ENCODE measurements at places on chromosomes 2 and 18.

DNA sequence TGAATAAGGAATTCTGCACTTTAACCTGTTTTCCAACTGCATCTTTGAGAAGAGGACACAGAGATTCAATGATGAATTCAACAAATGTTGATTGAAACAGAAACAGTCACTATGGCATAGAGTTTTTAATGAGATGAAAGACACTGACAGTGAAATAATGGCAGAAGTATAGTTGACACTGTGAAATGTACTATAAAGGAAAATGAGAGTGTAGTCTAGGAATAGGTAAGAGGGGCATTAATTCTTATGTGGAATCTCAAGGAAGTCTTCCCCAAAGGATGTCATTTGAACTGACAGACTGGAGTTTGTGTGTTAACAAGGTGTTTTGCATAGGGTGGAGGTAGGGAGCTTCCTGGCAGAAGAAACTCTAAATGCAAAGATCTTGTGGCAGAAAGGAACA lies 566.2 kb downstream of the TDRD15 start:
- no peak for DNase-seq

- DNase-seq: no peak
Measured at GRCh38 chr2:148675708-148676107, 31.2 kb downstream of the EPC2 start.

DNA sequence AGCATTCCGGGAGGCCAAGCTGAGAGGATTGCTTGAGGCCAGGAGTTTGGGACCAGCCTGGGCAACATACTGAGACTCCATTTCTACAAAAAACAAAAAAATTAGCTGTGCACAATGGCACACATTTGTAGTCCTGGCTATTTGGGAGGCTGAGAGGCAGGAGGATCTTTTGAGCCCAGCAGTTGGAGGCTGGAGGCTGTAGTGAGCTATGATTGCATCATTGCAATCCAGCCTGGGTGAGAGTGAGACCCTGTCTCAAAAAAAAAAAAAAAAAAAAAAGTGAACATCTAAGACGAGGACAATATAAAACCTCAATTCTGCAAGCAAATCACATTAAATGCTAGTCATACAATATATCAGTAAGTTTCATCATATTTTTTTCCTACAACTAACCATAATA lies 2.8 kb upstream of the HAT1 start:
- no peak for DNase-seq

GRCh38 chr2:109455731-109456691 lies 157.8 kb downstream of the SEPTIN10 start:
- no peak for DNase-seq

GRCh38 chr2:36809069-36809445 lies 112.5 kb downstream of the VIT start:
- DNase-seq: no peak

- peak; percentile 5 for DNase-seq
Measured at GRCh38 chr2:143852759-143853158, 667.2 kb downstream of the ZEB2 start.

- no peak for DNase-seq
Measured at GRCh38 chr2:216159646-216160045, 50.5 kb downstream of the XRCC5 start.

DNA sequence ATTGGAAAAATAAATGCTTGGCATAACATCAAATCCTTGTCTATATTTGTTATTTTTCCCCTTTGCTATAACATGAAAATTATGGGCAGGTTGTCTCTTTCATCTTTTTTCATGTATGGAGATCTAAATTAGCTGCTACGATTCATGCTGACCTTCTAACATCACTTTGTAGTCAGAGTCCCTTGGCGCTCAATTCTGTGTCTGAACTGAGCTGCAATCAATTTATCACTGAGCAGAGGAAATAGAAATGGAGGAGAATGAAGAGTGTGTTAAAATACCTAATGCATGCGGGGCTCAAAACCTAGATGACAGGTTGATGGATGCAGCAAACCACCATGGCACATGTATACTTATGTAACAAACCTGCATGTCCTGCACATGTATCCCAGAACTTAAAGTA lies 168.9 kb downstream of the CDH7 start:
- DNase-seq: no peak

DNA sequence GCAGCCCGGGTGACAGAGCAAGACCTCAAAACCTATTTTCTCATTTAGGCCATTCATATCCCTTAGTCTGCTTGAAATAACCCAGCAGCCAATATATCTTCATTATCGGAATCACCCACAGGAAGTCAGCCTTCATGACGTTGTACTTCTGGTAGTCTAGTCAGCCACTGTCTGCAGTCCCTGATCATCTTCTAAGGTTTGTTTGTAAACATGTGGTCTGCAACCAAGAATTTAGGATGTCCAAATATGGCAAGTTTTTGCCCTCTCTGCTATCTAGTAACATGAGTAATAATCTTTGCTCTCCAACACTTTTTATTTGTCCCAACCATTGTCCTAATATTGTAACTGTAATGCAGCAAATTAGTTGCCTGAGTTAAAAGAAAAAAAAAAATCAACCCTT lies 92.5 kb downstream of the PRPF40A start:
- no peak for DNase-seq

DNA sequence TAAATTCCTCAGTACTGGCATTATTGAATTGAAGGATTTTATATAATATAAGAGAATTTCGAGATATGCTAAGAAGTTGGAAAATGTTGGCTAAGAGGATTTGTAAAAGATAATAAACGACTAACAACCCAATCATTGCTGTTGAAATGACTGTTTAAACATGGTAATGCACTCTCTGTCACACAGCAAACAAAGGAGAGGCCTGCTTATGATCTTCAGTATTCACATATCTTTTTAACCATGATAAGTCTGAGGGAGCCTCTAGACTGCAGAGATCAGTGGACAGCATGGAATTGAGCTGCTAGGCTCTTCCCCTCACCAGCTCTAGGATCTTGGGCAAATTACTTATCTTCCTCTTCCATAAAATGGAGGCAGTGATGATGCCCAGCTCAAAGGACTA lies 2.7 kb downstream of the KCTD18 start:
- no peak for DNase-seq

GRCh38 chr2:26175466-26176278 lies 2.8 kb downstream of the GAREM2 start:
- no peak for DNase-seq

GRCh38 chr2:71498261-71498701 lies 44.9 kb downstream of the DYSF start:
- no peak for DNase-seq

DNA sequence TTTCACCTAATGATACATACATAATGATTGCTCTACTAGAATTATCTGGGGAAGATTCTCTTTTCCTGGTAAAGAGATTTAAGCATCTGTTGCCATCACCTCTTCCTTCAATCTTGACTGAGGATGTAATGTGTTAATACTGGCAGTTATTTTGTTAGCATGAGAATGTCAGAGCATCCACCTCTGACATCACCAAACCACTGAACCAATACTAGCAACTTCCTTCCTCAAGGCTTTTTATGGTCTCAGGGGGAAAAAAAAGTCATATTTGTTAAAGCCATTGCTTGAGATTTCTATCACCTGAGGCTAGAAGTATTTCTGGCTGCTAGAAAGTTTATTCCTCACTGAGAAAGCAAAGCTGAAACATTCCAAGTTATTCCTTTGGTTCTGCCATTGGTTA lies 48.5 kb downstream of the DSEL start:
- no peak for DNase-seq

- no peak for DNase-seq
Measured at GRCh38 chr18:10057894-10058791, 144.3 kb downstream of the VAPA start.

DNA sequence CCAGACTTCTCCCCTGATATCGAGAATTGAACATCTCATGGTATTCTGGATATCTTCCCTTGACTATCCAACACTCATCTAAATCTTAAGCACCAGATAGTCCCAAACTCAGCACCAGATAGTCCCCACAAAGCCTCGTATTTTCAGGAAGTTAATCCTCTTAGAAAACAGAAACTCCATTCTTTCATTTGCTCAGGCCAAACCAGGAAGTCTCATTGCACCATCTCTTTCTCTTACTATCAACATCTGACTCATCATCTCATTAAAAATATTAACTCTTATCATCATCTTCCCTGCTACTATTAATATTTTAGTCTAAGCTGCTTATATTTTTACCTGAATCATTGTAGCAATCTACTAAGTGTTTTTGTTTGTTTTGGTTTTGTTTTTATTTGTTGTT lies 286.4 kb downstream of the GALNT13 start:
- DNase-seq: no peak

- DNase-seq: peak; percentile 35
Measured at GRCh38 chr2:206164261-206164862, 4.7 kb downstream of the EEF1B2 start.

- DNase-seq: peak; percentile 79
Measured at GRCh38 chr2:46943881-46944798, 28.5 kb upstream of the MCFD2 start.

DNA sequence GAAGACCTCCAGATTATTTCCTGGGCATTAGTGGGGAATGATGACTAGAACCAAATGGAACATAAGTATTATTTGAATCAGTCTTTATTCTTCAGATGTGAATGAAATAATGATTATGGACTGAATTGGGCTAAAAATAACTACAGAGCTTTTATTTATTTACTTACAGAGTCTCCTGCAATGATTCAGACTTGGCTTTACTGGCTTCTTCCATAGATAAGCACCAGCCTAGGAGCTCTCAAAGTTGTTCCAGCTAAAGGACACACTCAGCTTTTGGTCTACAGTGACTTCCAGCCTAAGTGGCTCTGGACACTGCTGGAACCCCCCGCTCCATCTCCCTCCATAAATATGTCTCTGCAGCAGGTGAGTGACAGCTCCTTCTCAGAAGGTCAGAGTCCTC lies 24.3 kb upstream of the ARHGAP25 start:
- no peak for DNase-seq

GRCh38 chr2:99775585-99775984 lies 285.8 kb upstream of the REV1 start:
- no peak for DNase-seq

DNA sequence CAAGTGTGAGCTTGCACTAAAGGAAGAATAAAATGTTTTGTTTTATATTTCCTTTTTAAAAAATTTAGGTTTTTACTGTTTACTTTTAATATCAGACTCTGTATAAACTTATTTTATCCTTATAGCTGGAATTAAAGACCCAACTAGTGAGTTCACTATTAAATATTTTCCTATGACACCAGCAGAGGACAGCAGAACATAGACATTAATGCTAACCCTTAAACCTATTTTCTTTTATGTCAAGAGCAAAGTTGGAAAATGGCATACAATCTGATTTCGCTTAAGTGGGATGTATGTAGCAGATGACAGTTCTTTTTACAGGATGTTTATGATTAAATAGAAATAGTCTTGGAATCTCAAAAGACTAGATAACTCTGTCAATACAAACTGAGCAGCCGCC lies 188.2 kb upstream of the XIRP2 start:
- no peak for DNase-seq

- peak; percentile 85 for DNase-seq
Measured at GRCh38 chr18:2994603-2995432, 18.1 kb downstream of the LPIN2 start.

GRCh38 chr2:119897736-119898395 lies 115.0 kb upstream of the EPB41L5 start:
- DNase-seq: no peak

- DNase-seq: no peak
Measured at GRCh38 chr2:719734-720133, 42.5 kb upstream of the TMEM18 start.

GRCh38 chr2:165868211-165868610 lies 74.2 kb upstream of the GALNT3 start:
- DNase-seq: no peak

- DNase-seq: no peak
Measured at GRCh38 chr18:62788876-62789275, 73.5 kb downstream of the PHLPP1 start.

DNA sequence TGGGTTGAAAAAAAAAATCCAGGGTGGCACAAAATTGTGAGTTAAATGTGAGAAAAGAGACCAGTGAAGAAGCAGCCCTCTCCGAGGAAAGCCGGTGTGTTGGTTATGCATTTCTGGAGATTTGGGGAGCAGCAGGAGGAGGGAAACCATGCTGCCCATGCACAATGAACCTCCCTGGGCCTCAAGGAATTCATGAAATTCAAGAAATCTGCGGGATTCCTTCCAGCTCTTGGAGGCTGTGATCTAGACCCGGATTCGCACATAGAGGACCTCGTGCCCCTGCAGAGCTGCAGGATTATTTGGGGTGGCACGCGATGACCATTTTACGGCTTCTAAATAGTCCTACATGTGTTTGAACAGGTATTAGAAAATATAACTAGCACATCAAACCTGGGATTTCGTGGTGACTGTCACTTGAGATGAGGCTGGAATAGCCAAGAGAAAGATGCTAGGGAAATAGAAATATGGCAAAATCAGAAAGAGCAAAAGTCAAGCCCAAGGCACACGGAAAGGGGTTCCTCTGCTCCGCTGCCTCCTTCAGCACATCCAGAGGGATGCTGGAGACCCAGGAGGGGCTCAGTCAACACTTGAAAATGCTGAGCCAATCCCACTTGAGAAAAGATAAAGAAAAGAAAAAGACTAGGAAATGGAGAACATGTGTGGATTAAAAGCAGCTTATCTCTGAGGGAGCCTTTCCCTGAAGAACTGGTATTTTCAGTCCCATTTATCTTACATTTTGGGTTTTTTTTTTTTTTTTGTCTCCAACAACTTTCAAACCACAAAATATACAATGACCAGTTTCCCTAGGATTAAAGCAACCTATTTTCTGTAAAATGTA lies 22.0 kb downstream of the KCTD1 start:
- DNase-seq: no peak

- DNase-seq: no peak
Measured at GRCh38 chr18:48754993-48755473, 195.7 kb downstream of the SMAD7 start.

DNA sequence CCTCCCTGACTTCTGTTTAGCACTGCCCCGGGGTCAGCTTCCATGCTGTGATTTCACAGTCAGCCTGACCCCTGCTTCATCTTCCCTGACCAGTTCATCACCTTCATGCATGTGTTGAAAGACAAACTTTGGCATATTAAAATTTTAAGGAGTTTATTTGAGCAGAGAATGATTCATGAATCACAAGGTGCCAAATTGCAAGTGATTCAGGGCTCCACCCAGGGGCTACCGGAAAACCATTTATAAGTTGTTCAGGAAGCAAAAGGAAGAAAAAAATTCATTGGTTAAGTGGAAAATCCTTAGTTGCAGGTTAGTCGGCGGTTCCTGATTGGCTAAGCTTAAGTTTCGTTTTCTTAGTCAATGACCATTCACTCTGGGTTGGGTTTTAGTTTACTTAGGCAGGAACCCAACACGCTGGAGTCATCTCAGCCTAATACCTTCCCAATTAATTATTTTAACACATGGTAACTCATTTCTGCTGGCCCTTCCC lies 10.6 kb downstream of the IL1F10 start:
- no peak for DNase-seq

Measured in activated T-cell treated with anti-CD3 and anti-CD28 coated beads, Interleukin-2, amount 50 U/mL, for 72 hours (primary cell).